Right kidney (tissue), 9 donors: ENCODE measurements at places on chromosomes 7 and 10.

DNA sequence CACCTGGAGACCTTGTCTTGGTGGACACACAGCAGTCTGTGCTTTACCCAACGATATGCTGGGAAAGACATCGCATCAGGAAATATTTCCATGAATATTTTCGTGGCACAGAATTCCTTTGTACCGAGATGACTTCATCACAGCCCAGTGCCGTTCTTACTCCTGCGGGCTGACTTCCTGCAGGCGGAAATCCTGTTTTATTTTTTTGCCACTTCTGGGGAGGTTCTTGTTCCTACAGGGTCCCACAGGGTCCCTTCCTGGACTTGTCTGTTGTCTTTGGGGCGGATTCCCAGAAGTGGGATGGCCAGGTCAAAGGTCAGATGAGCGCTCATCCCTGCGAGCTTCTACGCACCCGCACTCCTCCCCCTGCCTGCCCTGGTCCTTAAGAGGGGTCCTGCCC lies 86.5 kb downstream of the DNAJB6 start:
- no peak for DNase-seq

DNA sequence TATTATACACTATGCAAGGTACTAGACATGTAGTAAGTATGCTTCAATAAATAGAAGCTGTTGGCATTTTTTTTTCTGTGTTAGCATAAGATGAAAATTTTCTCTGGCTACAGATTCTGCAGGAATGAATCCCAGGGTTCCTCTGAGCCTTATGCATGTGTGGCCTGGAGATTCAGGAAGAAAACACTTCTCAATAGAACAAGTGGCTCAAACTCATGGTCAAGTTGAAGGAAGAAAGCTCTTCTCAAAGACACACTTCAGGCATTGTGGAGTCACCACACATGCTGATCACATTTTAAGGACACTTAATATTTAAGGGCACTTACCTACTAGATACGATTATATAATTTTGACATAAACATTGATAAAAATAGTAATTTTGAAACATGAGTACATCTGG lies 19.5 kb downstream of the DNAH11 start:
- no peak for DNase-seq

DNA sequence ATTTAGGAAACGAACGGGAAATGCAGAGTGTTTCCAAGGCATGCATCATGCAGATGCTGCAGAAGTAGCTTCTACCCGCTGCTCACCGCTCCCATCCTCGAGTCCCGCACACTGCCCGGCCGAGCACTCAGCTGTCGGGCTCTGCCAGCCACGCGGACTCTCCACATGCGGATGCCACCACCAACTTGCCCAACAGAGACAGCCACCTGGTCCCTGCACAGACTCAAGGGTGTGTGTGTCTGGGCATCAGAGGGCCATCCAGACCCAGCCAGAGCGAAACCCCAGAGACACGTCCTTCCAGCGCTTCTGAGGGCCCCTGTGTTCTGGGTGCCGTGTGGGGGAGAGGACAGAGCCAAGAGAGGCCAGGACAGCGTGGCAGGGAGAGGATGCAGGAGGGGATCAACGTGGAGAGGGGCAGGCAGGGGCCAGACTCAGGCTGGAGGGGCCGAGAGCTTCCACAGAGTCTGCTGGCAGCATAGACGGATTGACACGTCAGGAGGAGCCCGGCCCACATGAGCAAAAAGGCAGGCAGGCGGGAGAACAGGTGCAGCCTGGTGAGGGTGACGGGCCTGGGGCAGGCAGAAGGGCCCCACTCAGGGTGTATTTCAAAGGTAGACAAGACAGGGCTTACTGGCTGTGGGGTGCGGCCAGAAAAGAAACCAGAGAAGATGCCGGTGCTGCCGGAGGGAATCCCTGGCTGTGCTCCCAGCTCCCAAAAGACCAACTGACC lies 18.3 kb downstream of the GPER1 start:
- no peak for DNase-seq

- DNase-seq, result no peak
Measured at GRCh38 chr7:85226361-85227085, 39.7 kb upstream of the SEMA3D start.

DNA sequence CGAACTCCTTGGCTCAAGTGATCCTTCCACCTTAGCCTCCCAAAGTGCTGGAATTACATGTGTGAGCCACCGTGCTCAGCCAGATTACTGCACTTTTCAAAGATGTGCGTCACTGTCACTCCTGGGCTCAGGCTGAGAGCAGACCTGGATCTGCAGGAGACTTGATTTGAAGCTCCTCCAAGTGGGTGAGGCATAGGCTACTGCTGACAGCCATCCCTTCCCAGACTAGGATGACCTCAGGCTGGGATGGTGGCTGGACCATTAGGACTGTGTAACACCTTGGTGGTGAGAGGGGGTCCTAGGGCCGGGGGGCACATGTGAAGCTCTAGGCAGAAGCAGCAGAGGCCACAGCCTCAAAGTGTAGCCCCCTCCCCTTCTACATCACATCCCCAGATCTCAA lies 8.2 kb upstream of the SRRM3 start:
- DNase-seq, result no peak

DNA sequence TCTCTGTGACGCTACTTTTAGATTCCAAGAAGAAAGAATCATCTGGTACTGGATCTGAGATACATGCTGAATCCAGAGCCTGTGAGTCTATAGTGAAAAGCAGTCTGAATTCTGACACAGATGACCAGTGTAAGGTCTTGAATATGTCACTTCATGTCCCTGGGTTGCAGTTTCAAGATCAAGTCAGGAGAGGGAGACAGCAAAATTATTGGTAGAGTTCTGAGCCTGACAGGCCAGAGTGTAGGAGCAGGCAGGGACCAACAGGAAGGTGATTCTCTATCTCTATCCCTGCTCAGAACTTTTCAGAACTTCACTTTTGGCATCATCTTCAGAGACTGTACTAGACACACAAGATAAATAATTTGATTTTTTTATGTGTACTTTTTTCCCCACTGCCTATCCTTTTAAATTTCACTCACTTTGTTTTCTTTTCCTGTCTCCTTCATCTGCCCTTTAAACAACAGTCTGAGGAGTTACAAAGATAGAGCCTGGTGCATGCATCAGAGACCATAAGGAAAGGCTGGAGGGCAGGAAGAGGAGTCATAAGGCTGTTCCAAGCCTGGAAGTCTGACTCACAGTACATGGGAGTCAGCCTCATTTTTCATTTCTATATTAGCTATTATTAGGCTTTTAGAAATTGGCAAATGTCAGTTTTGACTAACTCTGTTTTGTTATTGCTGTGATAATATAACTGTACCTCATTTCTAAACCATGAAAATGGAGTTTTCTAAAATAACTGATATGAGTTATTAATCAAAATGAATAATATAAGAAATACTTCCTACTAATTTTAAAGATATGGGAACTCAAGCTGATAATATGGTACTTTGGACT lies 120.2 kb upstream of the TMEM229A start:
- DNase-seq, result no peak

GRCh38 chr7:7799138-7799537 lies 80.7 kb upstream of the RPA3 start:
- no peak for DNase-seq

DNA sequence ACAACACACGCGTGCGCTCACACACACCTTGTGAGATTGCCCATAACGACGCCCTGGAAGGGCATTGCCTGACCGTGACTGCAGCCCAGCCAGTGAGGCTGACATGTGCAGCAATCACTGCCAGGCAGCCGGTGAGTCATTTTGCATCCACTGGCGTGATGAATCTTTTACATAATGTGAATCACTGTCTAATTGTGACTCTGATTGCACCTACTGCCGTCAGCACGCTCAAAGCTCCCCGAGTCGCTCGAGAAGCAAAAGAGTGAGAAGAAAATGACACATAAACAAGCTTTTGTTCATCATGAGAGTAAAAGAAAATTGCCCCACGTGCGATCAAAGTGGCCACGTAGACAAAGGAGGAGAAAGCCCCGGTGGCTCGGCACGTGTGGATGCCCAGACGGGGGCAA lies 117.4 kb upstream of the PFKP start:
- DNase-seq, result no peak

- DNase-seq, result no peak
Measured at GRCh38 chr7:155371884-155372781, 74.5 kb downstream of the INSIG1 start.

GRCh38 chr10:31956200-31956946 lies 27.7 kb upstream of the ARHGAP12 start:
- no peak for DNase-seq

DNA sequence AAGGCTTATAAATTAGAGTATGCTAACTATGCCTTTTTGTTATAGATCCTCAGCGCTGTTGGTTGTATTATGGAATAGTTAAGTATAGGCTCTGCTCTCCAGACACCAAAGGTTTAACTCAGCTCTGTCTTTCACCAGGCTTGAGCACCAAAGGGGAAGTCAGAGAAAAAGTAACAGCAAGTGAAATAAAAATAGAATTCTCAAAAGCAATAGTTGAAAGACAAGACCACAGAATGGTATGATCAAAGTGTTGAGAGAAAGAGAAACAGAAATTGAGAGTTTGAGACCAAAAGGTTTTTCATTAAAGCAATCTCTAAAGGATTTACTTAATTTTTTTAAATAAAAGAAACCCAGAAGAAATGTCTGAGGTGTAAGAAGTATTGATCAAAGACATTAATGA lies 529.8 kb upstream of the C7orf33 start:
- no peak for DNase-seq

DNA sequence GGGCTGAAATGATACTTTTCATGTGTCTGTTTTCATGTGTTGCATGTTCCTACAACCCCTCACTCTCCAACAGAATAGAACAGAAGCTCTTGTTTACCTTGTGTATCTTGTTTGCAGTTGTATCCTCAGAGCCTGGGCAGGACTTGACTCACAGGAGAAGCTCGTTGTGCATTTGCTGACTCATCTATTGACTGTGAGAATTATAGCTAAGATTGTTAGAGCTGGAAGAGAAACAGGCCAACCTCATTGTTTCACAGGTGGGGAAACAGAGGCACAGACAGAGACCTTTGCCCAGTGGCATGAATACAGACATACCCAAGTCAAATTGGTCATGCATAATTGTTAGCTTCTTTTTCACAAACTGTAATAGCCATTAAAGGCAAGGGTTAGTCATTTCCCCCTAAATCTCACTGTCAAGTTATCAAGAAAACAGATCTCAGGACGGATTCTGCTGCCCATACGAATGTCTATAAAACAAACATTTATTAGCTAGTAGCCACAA lies 4.6 kb upstream of the TSPAN15 start:
- DNase-seq, result no peak

GRCh38 chr7:142280263-142280662 lies 22.4 kb upstream of the PRSS58 start:
- no peak for DNase-seq

- DNase-seq, result no peak
Measured at GRCh38 chr10:31689233-31689632, 239.4 kb downstream of the ARHGAP12 start.

DNA sequence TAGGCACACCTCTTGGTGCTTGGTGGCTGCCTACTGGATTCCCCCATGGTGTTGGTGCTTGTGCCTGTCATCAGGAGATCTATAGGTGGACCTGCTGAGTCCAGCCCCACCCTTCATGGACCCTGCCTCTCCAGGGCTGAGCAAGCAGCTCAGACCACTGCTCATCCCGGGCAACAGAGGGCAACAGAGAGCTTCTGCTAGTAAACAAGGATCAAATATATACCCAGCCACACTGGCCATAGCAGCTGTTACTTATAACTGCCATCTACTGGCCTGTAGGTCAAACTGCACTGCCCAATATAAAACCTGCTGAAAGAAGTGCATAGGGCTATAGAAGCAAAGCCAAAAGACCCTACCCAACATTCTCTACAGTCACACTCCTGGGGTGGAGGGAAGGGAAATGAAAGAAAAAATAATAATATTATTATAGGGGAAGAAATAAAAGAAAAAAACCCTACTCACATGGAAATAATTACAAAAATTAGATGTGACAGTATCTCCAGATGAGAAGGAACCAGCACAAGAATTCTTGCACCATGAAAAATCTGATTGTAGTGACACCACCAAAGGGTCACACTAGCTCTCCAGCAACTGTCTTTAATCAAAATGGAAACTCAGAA lies 54.9 kb upstream of the ZNF800 start:
- DNase-seq, result no peak

DNA sequence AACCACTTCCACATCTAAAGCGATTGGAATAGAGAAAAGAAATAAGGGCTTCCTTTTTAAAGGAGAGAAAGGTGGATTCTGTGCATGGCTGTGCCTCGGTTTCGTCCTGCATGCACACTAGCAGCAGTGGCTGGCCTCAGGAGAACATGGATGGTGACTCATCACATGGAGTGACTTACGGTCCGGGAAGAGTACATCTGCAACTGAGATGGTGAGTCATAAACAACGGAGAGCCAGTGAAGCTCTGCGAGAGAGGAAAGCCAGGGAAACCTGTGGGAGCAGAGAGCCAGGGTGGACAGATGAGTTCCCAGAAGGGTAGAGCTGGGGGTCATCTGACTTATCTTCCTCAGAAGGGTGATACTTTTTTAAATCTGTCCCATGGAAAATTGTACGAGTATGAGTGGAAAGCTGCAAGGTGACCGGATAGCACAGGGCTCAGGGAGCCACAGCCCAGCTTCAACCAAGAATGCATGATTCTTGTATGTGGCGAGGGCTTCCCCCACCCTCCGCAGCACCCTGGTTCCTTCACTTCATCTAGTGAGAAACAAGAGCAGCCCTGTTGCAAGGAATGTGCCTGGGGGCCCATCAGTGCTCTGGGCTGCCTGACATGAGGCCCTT lies 259.1 kb downstream of the KLF6 start:
- DNase-seq, result no peak

GRCh38 chr10:44427037-44427436 lies 42.1 kb upstream of the CXCL12 start:
- no peak for DNase-seq

GRCh38 chr10:48800007-48800675 lies 115.5 kb downstream of the WDFY4 start:
- DNase-seq, result no peak

DNA sequence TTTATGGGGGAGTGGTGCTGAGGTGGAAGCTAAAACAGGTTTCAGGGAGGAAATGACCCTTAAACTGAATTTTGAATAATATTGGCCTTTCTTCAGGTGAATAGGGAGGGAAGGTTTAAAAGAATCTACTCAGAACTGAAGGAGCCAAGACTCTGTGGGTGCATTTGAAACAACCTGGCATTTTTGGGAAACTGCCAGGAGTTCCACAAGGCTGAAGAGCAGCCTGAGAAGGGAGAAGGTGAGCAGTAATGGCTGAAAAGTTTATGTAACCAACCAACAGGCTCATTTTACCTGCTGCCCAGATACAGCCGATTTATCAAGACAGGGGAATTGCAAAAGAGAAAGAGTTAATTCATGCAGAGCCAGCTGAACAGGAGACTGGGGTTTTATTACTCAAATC lies 4.0 kb upstream of the PANK1 start:
- DNase-seq, result no peak
